Fibroblast of skin of left quadriceps (primary cell): ENCODE measurements at places on chromosomes 12 and 14.

GRCh38 chr12:109927622-109928021, 27.5 kb downstream of the TCHP start:
- no peak for DNase-seq

DNA sequence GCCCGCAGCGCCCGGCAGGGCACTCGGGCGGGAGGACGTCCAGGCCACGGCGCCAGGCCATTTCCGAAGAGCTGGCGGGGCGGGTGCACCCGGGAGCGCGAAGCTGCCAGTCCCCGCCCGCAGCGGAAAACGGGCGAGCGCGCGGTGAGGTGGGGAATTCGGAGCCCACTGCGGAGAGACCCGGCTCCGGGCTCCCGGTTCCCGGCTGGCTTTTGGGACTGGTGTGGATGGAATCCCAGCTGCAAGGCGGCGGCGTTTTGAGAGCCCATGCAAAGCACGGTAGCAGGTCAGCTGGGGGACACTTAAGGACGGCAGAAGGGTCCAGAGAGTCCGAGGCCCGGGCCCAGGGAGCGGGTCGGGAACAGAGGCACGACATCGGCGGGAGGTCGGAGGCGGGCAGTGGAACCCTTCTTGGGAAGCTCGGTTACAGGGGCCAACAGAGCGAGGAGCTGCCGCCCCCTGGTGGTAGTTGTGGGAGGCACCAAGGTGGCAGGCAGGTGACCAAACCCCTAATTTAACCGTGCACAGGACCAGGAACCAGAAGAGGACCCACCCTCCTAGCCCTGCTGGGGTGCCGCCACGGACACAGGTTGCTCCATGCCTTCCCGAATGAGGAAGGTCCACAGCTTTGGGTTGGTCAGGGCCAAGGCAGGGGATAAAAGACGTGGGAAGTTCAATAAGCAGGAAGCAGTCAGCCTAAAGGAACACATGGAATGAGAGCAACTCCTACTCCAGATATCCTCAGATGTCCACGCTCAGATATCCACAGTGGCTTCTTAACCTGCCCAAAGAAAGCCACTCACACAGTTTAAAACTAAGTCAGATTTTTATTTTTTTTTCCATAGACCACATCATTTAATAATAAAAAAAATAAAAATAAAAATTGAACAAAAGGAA, 685 bp upstream of the CDH24 start:
- DNase-seq = peak; percentile 46

- DNase-seq = peak; percentile 74
Observed at GRCh38 chr14:52044791-52045522, 23.9 kb downstream of the NID2 start.

GRCh38 chr12:67426067-67426466, 156.9 kb downstream of the CAND1 start:
- DNase-seq = peak; percentile 91
